COLO829 (cell line): ENCODE measurements at places on chromosomes 3 and 15.

DNA sequence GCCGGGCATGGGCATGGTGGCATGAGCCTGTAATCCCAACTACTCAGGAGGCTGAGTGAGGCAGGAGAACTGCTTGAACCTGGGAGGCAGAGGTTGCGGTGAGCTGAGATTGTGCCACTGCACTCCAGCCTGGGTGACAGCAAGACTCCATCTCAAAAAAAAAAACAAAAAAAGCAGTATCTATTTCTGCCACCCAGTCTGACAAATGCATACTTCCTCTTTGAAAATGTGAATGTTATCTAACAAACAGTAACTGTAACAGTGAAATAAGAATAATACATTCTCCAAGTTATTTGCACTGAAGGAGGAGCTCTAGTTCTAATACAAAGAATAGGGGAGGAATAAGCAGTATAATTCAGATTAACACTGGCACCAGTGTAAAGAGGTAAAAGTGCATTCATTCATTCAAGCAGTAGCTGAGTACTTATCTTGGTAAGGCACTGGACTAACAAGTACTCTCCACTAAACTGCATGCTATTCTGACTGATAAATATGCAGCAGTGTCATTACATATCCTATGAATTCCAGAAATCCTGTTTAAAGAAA lies 12.9 kb downstream of the VPS13C start:
- DNase-seq, result no peak

DNA sequence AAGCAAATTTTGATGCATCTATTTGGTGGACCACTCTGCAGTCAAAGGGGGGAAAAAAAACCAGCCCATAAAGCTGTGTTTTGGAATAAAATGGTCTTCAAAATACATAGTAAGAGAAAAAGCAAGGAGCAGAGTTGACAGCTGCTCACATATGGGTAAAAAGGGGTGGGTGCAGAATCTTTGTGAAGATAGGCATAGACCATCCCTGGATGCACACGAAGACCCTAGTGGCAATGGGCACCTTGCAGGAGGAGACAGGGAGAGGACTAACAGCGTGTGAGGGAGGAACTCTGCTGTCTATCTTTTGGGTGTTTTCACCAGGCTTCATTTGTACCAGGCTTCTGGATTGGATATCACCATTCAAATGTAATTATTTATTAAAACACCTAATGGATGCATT lies 43.9 kb downstream of the CTNNB1 start:
- no peak for DNase-seq

GRCh38 chr3:37974121-37975083 lies 16.2 kb upstream of the VILL start:
- peak; percentile 86 for DNase-seq

DNA sequence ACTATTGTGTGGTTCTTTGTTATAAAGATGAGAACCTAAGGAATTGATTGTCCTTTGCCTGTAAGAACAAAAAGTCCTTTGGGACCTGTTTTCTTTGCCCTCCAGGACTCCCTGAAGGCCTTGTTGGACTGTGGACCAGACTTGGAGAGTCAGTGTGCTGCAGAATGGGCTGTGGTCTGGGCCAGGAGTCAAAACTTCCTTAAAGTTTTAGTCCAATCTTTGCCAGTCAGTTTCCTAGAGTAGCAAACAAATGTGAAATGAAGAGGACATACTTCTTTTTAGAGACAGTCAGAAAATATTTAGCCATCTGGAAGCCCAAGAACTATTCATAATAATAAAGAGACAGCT lies 45.4 kb downstream of the PDE8A start:
- DNase-seq, result no peak

GRCh38 chr3:102024270-102024904 lies 175.1 kb downstream of the NFKBIZ start:
- DNase-seq, result no peak

GRCh38 chr3:19274576-19274975 lies 126.3 kb downstream of the KCNH8 start:
- no peak for DNase-seq

DNA sequence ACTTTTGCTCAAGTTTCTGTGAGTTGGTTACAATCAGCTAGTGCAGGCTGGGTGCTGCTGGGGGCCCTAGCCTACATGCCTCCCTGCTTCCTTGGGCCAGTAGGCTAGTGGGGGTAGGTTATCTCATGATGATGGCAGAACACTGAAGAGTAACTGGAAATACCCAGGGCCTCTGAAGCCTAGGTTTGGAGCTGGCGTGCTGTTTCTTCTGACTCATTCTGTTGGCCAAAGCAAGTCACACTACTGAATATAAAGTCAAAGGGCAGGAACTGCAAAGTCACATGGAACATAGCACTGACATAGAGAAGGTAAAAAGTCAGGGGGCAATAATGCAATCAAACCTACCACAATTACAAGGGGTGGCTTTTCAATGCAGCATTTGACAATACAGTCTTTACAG lies 34.5 kb downstream of the RASGRP1 start:
- no peak for DNase-seq

DNA sequence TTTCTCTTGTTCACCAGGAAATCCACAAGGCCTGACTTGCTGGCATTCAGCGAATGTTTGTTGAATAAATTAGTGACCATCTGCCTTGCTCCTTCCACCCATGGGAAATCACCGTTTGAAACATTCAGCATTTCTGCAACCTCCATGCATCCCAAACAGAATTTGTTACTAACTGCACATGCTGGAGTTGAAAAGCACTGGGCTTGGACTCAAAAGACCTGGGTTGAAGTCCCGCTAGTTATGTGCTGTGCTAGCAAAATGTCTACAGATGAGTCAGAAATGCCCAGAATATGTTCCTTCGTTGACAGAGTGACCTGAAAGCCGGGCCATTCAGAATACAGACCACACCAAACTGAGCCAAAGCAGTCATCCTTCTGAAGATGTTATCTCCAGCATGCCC lies 144.6 kb downstream of the ALDH1A2 start:
- DNase-seq, result no peak

- no peak for DNase-seq
These were observed 284.9 kb downstream of the UACA start for GRCh38 chr15:70478251-70478990.

GRCh38 chr3:17972476-17972875 lies 230.0 kb upstream of the TBC1D5 start:
- DNase-seq, result no peak

- no peak for DNase-seq
These were observed 1457.1 kb upstream of the GBE1 start for GRCh38 chr3:83218383-83219200.

DNA sequence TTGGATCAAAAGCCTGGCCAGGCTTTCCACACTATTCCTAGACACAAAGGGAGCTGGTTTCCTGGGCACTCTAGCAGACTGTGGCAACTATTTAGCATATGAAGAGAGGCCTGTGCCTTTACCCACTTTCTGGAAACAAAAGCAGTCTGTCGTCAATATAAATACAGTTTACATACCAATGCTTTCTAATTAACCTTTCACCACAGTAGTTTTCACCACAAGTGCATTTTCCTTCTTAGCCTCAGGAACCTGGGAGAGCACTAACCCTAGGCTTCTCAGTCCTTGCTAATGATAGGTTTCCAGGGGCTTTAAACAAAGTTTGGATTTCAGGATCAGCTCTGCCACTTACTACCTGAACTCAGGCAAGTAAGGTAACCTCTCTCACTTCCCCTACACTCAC lies 499.1 kb downstream of the MAGI1 start:
- DNase-seq, result no peak

DNA sequence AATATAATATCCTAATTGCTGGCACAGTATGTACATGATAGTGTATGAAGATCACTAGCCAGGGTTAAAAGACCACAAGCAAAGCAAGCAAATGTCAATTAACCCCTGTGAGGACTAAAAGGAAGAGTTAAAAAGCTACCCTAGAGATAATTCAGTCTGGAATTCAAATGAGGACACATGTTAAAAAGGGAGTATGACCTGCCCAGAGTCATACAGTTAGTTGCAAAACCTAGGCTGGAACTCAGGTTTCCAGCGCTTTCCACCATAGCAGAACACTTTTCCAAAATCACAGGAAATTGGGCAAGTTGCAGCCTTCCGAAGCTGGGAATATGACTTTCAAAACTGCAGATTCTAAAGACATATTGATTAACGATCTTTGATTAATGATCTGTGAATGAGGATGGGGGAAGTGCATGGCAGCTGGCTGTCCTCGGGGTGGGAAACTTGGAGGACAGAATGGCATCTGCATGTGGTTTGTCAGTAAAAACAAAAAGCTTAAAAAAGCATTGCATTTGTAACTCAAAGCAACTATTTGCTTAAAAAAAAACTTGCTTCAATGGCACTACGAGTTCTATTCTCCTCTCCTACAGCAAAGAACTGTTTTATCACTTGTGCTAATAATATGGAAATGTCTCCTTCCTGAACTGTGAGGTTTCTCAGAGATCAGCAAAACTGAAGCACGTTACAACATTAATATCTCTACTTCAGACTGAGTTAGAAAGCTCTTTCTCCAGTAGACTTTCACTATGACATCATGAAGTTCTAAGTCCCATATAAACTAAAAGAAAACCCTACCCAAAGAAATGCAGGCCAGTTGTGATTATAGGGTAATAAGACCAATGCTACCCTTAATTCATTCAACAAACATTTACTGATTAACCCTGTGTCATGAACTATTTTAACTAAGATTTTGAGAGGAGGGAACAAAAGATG lies 46.2 kb downstream of the IGSF11 start:
- no peak for DNase-seq

- DNase-seq, result no peak
These were observed 318.2 kb upstream of the SEMA6D start for GRCh38 chr15:47399100-47399499.

DNA sequence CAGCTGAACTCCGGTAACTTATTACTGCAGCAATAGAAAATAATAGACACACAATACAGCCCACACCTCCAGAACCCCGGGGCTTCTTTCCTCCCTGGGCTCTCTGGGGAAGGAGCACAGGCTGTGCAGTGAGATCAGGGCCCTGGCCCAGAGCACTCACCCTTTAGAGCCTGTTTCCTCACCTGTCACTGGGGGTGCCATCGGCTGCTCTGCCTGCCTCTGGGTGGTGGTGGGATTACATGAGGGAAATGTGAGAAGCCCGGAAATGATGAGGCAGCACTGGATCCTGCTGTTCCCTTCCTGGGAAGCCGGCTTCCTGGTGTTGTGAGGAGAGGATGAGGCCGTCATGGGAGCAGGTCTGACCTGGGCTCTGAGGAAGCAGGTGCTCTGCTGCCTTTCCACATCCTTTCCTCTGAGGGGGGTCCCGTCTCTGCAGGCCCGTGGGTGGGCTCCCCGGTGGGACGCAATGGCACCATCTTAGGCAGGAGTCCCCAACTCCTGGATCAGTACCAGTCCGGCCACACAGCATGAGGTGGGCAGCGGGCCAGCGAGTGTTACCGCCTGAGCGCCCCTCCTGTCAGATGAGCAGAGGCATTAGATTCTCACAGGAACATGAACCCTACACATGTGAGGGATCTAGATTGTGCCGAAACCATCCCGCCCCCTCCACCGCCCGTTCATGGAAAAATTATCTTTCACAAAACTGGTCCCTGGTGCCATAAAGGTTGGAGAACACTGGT lies 220.9 kb upstream of the CTDSPL start:
- no peak for DNase-seq

DNA sequence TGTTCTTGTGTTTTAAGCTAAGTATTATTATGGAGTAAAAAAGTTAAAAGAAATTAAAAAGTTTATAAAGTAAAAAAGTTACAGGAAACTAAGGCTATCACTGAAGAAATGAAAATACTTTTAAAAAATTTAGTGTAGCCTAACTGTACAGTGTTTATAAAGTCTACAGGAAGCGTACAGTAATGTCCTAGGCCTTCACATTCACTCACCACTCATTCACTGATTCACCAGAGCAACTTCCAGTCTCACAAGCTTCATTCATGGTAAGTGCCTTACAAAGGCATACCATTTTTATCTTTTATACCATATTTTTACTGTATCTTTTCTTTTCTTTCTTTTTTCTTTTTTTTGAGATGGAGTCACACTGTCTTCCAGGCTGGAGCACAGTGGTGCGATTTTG lies 40.7 kb upstream of the SCN5A start:
- DNase-seq, result no peak

GRCh38 chr15:60913900-60914299 lies 315.2 kb downstream of the RORA start:
- no peak for DNase-seq

DNA sequence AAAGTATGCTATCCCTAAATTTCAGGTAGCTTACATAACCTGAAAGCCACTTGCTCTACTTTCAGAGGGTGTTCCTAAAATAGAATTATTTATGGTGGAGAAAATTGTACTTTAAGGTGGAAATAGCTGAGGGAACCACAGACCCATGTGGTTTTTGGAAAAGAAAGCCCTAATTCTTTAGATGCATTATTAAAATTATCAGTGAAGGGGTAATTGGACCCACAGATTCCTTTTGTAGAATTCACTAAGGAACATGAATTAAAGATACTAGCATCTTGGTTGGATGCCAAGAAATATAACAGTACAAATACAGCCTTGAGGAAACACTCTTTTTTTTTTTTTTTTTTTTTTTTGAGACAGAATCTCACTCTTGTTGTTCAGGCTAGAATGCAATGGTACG lies 37.8 kb downstream of the DPPA2 start:
- no peak for DNase-seq

- DNase-seq, result no peak
These were observed 6.2 kb downstream of the RAB8B start for GRCh38 chr15:63195569-63196015.

DNA sequence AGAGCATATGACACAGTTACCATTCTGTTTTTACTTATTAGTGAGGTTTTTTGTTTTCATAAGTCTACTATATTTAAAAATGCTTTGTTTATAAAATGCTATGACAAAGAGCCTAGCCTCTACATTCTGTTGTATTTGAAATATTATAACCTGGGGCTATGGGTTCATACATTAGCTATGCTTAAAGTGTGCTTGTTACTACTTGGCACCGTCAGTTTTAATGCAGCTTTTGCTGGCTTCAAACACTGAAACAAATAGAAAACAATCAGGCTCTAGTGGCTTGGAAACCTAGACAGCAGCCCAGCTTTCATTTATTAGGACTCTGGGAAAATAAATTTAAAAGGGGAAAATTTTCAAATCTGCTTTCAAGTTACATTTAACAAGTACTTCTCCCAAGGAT lies 635.9 kb downstream of the CADM2 start:
- DNase-seq, result no peak

DNA sequence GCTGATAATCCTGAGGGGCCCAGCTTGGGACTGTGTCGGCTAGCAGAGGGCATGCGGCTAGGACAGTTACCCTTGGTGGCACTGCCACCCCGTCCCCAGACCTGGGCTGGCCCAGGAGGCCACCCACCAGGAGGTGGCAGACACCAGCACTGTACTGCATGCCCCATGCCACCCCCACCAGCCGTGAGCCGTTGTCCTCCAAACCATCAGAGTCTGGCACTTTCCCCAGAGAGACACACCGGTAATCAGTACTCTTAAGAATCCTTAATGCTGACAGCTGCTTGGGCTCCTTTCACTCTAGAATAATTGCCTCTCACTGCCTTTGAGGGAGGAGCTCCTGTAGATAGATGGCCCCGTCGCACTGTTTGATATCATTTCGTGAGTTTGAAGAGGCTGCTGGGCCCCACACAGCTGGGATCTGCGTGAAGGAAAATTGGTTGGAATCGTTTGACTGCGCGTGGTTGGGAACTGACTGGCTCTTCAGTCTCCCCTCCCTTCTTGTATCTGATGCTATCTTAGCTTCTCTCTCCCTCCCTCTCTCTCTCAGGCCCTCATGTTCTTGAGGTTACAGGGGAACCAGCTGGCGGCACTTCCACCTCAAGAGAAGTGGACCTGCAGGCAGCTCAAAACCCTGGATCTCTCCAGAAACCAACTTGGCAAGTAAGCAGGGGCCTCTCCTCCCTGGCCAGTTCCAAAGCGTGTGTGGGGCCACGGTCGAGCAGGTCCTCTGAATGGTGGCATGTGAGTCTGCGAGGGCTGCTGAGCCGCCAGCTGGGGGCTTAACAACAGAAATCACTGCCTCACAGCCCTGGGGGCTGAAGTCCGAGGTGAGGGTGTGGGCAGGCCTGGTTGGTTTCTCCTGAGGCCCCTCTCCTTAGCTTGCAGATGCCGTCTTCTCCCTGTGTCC lies 94.9 kb downstream of the LRRK1 start:
- no peak for DNase-seq
